ENCODE measurements at places on chromosomes 5 and 9.

DNA sequence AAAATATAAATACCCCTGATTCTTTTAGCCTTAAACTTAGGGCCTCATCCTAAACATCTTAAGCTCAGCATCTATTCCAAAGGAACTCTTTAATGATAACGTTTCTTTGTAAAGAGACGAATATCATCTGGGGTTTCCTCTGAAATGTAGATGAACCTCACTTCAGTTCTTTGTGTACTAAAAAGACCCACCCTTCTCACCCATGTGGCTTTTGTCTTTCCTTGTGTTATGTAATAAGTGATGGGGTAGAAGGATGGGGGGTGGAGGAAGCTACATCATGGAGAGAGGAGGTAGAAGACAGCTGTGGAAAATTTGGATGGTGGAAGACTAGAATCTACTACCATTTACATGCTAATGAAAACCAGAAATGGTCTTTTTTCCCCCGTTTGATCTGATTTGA is 111.0 kb downstream of the NDUFS4 start:
- no peak for DNase-seq

GRCh38 chr9:129287619-129288305 is 109.7 kb upstream of the IER5L start:
- DNase-seq: no peak

DNA sequence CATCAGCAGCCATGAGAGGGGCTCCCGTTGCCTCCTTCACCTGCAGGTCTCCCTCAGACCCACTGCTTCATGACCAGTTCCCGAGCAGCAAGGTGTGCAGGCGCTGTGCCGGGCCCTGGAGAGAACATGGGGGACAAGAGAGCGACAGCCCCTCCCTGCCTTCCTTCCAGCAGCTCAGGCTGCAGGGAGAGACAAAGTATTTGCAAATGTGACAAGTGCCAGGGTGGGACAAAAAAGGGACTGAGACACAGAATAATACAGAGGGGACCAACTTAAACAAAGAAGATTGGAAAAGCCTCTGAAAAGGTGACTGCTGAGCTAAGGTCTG is 22.5 kb upstream of the VDAC1 start:
- DNase-seq: no peak

DNA sequence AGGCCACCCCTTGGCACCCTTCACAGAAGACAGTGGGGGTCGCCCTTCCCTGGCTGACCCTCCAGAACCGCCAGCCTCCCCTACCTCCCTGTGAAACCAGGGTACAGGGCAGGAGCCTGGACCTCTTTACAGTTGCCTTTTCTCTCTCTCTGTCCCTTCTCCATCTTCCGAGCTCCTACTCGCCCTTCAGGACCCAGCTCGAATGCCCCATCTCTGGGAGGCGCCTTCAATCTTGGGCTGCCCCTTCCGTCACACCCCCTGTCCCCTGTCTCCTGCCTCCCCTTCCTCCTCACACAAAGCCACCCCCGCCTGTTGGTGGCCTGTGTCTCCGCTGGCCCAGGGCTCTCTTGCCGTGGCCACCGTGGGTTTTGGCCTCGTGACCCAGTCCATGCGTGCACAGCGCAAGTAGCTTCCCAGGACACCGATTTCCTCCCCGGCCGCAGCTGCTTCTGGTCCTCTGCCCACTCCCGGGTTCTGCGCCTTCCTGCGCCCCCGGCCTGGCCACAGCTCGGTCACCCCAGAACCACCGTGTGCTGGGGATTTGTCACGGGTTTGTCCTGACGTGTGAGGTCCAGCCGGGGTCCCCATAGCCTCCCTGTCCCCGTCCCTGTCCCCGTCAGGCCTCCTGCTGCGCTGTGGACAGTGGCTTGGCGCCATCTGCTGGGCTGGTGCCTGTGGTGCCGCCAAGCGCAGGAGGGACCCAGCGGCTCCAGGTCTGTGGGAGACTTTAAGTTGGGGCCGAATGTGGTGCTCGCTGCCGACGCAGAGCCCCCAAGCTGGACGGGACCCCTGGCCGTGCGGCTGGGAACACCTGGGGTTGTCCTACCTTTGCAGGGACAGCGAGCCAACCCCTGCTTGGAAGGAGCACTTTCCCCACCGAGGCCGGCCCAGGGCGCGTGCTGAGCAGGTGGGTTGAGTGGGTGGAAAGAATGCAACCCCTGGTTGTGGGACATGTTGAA is 4.0 kb upstream of the TMEM250 start:
- DNase-seq: peak; percentile 89

GRCh38 chr9:5894237-5894959 is 3.7 kb downstream of the MLANA start:
- no peak for DNase-seq

GRCh38 chr5:179217356-179217755 is 127.9 kb downstream of the ADAMTS2 start:
- DNase-seq: no peak

DNA sequence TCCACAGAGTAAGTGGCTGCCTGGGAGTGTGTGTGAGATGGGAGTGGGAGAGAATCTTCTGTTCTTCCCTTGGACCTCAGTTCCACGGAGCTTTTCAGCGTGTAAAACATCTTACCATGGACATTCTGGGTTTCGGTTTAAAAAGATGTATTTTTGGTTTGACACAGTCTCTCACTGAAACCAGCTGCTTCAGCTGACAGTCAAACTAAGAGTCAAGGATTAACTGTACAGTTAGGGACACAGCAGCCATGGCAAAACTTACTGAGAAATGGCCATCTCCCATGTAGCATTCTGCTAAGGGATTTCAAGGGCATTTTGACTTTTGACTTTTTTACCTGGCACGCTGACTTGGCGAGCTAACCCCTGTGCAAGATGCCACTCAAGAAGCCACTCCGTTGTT is 93.8 kb upstream of the IL12B start:
- DNase-seq: no peak

GRCh38 chr5:134242146-134242545 is 16.3 kb upstream of the PPP2CA start:
- no peak for DNase-seq

- no peak for DNase-seq
Measured at GRCh38 chr9:106619211-106619610, 243.8 kb upstream of the ZNF462 start.

DNA sequence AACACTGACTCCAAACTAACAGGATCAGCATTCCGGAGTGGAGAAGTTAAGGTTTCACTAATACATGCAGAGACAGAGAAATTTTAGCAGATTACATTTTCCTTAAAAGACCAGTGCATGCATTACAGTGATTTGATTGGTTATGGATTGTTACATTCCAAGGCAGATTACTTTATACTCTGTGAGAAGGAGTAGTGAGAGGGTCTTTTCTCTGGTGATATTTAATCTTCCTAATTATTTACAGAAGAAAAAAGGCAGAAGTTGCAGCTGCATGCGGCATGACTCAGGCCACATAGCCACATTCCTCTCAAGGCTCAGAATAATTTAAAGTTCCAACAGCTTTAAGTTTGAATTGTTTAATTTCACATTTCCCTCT is 53.0 kb upstream of the PDZD2 start:
- DNase-seq: no peak

- no peak for DNase-seq
Measured at GRCh38 chr9:69253057-69253456, 72.0 kb upstream of the ENTREP1 start.

- no peak for DNase-seq
Measured at GRCh38 chr5:125969011-125969813, 454.0 kb upstream of the GRAMD2B start.

DNA sequence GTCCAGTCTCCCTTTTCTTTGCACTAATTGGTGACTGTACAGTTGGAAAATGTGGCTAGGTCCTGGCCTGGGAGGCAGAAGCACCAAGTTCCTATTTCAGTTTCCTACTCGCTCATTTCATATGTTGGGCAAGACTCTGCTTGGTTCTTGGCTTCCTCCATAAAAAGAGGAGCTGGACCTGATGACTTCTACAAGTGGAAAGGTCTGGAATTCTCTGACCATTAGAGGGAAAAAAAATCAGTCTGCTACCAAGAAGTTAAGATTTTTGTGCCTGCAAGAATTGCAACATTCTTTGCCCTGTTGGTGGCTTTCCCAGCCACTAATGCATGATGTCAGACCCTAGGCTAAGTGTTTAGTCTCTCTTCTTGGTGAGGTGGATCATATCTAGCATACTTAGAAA is 91.5 kb downstream of the WDR41 start:
- DNase-seq: no peak

- no peak for DNase-seq
Measured at GRCh38 chr5:60651872-60652620, 47.9 kb downstream of the DEPDC1B start.

GRCh38 chr5:54454602-54455001 is 897 bp upstream of the HSPB3 start:
- DNase-seq: no peak

- DNase-seq: no peak
Measured at GRCh38 chr9:90953805-90954204, 152.2 kb downstream of the SYK start.

GRCh38 chr5:176550275-176550831 is 1.2 kb downstream of the CDHR2 start:
- DNase-seq: no peak

DNA sequence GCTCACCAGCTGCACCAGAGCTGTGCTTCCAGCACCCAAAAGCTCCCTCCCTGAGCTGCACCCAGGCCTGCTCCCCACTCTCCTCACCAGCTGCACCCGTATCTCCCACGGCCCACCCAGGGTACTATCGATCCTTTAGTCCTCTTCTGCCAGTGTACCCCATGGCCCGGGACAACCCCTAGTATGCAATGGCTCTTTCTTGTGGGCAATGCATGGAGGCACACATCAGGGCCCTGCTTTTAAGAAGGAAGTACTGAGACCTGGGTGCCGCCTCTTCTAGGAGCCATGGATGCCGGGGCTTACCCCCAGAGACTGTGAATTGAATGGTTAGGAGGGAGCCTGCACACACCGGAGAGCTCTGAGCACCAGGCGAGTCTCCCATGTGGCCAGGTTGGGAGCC is 49.5 kb downstream of the TENT4A start:
- no peak for DNase-seq

- DNase-seq: peak; percentile 61
Measured at GRCh38 chr5:53262348-53262970, 152.9 kb upstream of the MOCS2 start.

- DNase-seq: no peak
Measured at GRCh38 chr5:91983869-91984268, 600.8 kb upstream of the ARRDC3 start.

DNA sequence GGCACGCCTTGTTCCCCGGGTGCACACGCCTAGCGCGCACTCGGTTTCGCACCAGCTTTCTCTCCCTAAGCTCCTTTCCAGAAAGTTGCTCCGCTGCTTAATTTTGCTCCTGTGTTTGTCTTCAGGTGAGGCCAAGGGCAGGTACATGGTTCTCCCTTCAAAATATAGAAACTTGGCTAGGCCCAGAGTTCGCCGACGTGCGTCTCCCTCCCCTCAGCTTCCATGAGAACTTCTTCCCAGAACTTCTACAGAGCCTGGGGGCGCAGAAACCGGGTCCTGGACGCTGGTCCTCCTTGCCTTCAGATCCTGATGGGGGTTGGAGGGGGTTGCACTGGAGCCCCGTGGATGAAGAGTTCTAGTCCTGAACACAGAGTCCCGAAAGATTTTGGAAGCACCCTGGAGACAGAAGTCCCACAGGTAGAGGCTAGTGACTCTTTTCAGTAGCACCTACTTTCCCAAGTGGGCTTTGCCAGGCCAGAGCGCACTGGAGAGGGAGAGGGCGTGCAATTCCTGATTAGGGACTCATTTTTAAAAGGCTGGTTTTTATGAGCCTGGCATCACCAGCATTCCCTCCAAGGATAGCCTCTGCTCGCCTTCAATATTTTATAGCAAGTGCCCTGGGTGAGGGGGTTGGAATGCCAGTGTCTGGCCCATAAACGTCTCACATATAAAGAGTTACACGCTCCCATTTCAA is 128.4 kb downstream of the TMEM174 start:
- DNase-seq: no peak

DNA sequence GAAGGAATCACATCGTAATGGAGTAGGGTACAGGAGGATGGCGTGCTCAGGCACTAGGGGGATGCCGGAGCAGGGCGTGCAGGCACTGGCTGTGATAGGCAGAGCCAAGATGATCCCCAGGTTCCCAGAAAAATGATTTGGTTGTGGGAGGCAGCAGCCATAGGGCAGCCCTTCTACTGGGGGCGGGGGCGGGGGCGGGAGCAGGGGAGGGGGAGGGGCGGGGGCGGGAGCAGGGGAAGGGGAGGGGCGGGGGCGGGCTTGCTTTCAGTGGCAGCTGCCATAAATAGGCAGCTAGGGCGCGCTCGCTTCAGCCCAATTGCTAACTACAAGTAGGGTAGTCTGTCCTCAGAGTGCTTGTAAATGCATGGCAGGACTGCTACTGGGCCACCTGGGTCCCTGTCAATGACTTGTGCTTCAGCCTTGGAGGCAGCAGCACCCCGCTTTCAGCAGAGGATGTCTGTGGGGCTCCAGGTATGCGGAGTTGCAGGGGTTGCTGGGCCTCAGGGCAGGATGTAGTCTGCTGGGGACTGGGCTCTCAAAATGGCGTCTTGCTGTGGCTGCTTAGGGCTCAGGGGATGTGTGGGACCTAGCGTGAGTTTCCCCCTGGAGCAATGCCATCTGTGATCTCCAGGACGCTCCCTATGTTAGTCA is 354.3 kb downstream of the RAB3C start:
- no peak for DNase-seq

DNA sequence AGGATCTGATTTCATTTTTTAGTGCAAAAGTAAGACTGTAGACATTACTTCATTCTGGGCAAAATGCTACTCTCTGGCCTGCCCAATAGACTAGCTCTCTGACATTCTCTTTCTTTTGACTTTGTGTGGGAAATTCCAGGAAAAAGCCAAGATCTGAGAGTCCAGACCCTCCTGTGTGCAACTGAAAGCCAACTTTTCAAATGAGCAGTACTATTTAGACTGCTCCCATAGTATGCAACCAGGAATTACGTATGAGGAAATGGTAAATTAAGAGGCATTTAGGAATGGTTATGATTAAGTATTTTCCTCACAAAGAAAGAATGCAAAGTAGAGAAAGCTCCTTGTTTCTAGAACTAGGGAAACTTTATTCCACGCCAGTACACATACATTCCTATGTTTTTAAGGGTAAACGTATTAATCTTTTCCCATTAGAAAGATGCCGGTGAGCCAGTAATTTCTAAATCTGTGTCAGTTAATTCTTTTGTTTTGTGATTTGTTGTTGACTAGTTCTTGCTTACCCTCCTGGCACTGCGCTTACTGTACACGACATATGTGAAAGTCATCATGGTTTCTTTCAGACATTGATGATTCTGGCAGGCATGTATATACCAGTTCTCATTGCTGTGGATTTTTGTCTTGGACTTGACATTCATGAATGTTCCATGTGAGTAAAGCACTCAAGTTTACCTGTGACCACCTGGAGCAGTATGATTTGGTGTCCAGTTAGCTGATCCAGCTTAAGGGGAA is 56.0 kb downstream of the AOPEP start:
- DNase-seq: peak; percentile 45

DNA sequence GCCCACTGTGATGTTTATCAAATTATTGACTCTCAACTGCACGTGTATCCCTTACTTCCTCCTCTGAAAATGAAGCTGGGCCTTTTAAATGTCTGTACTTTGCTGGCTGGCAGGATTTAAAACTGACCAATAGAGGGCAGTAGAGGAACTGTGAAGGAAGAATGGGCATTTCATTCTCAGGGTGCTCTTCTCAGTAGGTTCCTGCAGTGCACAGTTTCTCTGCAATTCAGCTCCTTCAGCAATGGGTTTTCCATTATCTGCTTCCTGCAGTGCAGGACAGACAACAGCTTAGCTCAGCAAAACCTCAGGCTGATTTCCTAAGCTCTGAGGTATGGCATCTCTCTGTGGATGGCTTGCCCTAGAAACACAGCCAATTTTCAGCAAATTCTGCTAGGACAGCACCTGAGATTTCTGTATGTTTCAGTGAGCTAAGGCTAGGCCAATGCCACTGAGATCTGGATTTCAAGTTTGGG is 298.4 kb upstream of the PRDM9 start:
- DNase-seq: peak; percentile 93

- DNase-seq: no peak
Measured at GRCh38 chr9:33161589-33162132, 5.5 kb downstream of the B4GALT1 start.

All from Karpas-422 (cell line).